ENCODE measurements at places on chromosomes 5 and 9. TPM values are rescaled to one million over a fixed set of nuclear protein-coding genes. Genes with fewer than 3 reads are reported as not detected.

Gene STKLD1
- total RNA-seq, result 1.6 TPM

Gene HTR1A
- 18.5 TPM for total RNA-seq

Gene OCLN
- 5.0 TPM for total RNA-seq

Gene PALM2AKAP2
- 4.4 TPM for total RNA-seq
